ENCODE measurements at places on chromosomes 4 and X.
A peak's percentile ranks its signal among the peaks of the same experiment; 100 is the strongest.

DNA sequence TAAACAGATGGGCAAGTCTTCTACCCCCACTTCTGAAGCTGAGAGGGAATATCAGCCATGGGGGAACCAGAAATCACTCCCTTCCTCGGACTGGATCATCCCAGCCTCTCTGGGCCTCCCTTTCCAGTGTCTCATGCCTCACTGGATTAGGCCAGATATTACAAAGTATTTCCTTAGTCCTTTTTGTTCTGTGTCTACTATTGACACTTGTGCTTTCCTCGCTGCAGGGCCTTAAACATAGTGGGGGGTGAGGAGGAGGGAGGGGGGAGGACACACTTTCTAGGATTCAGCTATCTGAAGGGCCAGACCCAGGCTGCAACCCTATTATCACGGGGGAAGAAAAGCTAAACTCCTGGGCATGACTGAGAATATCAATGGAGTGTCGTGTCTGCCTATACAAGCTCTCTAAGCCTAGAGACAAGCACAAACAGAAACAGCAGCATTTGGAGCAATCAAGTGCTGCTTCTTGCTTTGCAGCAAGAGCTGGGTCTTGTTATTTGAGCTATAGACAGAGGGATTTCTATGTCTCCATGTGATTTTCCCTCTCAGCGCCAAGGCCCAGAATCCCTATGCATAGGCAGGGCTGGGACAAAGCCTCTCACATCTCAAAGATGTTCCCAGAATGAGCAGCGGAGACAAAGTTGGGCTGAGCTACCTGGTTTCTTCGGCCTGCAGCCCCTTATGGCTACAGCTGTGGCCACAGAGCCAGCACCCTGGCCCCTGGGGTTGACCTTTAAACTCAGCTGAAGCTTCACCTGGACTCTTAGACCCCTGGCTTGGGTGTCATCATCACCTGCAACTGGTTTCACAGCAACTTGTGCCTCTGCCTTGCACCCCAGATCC is 20.2 kb downstream of the PJA1 start:
- no peak for DNase-seq

DNA sequence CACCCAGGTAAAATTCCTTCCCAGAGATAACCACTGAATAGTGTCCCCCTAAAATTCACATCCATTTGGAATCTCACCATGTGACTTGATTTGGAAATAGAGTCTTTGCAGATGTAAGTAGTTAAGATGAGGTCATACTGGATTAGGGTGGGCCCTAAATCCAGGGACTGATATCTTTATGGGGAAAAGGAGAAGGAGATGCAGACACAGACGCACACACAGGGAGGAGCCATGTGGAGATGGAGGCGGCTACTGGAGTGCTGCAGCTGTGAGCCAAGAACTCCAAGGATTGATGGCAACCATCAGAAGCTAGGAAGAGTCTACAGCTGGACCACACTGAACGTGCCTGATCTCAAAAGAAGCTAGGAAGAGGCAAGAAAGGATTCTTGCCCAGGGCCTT is 96.6 kb upstream of the SRD5A3 start:
- no peak for DNase-seq

- DNase-seq: peak; percentile 3
Measured at GRCh38 chrX:125293850-125294780, 25.6 kb upstream of the TEX13C start.

GRCh38 chr4:150479657-150480056 is 102.3 kb upstream of the MAB21L2 start:
- DNase-seq: no peak

DNA sequence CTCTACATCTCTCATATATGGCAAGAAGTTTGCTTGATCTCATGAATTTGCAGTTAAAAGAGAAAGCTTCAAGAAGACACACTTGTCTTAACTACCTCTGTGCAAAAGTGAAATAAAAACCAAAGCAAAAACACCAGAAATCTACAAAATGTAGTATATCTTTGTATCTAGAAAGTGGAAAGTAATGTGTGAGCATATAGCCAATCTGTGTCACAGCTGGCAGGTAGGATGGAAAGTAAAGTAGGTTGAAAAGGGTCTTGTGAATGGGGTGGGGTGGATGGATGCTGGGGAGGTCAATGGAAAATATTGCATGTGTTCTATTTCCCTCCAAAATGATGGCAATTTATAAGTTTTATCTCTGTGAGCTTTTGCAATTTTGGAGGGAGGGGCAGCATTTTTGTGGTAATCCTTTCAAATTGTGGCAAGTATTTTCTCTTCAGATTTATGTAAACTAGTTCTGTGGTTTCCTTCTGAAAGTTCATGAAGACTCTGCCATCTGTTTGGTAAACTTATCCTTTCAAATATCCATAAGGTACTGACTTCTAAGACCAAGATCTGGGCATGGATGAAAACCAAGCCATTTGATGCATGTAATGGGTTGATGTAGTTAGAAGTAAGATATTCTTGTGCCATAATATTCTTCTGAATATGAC is 215.9 kb upstream of the GIMD1 start:
- no peak for DNase-seq

DNA sequence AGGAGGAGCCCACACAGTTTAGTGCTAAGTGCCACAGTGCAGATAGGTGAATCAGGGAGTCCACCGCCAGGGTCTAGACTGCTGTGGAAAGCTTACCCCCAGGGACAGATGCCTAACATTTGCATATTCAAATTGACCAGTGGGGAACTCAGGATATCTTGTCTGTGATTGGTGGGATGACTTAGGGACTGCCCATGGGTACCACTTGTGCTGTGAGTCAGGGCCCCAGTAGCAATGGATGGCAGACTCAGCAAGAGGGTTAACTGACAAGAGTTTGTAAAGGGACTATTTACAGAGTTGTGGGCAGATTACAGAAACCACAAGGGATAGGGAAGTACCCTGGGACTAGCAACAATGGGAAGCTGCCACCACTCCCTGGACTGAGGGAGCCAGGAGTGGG is 282.1 kb downstream of the BCOR start:
- no peak for DNase-seq

GRCh38 chr4:174086829-174087799 is 196.4 kb downstream of the FBXO8 start:
- no peak for DNase-seq

- DNase-seq: no peak
Measured at GRCh38 chr4:159269116-159269515, 166.2 kb downstream of the RAPGEF2 start.

DNA sequence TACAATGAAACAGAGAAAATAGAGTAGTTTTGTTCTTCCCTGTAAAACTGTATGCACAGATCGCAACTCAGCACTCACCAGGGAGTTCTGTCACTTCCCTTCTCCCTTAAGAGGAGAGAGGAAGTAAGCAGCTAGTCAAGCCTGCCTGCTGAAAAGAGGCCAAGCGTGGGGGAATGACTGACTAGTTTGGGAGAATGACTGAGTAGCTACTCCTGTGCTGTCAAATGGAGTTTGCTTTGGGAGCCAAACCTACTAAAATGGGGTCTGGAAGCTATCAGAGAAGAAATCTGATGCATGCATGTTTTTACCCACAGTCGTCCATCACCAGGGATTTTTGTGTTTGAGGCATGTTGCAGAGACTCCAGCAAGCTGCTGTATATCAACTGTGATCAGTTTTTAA is 54.6 kb upstream of the LHFPL1 start:
- DNase-seq: no peak

GRCh38 chr4:6955261-6955911 is 45.8 kb downstream of the TBC1D14 start:
- no peak for DNase-seq

- DNase-seq: no peak
Measured at GRCh38 chr4:178174756-178175155, 732.5 kb upstream of the AGA start.

GRCh38 chr4:37685823-37686372 is 278 bp downstream of the RELL1 start:
- no peak for DNase-seq

- DNase-seq: peak; percentile 15
Measured at GRCh38 chr4:69095301-69095731, 958 bp upstream of the UGT2B7 start.

DNA sequence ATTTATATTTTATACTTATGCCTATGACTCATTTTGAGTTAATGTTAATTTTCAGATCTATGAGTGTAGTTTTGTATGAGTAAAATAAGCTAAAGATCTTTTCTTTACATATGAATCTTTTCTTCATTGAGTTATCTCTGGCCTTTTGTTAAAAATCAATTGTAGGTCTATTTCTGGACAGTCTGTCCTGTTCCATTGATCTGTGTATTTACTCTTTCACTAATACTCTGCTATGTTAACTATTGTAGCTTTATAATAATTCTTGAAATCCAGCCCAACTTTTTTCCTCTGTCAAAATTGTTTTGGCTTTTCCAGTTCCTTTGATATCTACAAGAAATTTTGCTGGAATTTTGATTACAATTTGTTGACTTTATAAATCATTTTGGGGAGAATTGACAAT is 177.0 kb downstream of the RBM46 start:
- no peak for DNase-seq

DNA sequence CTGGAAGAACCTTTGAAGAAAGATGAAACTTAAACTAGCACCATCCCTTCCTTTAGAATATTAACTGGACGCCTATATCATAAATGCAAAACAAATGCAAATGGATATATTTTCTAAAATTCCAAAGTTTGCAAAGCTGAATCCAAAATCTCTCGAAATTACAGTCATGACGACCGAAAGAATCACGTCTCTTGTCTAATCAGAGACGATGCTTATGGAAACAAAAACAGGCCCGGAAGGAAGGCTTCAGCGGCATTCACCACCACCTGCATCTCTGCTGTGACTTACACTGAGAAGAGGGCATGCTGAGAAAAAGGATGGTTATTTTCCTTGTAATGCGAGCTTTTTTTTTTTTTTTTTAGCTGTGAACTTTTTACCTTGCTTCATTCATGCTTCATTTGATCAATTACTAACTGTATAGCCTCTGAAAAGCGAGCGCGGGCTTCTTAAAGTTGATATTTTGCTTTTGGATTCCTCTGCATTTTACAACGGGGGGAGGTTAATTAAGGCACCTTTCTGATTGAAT is 209.3 kb downstream of the SOWAHB start:
- no peak for DNase-seq

GRCh38 chrX:18941896-18942295 is 42.0 kb downstream of the PHKA2 start:
- DNase-seq: no peak

- DNase-seq: no peak
Measured at GRCh38 chr4:165711912-165712311, 161.1 kb upstream of the TLL1 start.

- DNase-seq: no peak
Measured at GRCh38 chr4:8862800-8863685, 8.6 kb downstream of the HMX1 start.

DNA sequence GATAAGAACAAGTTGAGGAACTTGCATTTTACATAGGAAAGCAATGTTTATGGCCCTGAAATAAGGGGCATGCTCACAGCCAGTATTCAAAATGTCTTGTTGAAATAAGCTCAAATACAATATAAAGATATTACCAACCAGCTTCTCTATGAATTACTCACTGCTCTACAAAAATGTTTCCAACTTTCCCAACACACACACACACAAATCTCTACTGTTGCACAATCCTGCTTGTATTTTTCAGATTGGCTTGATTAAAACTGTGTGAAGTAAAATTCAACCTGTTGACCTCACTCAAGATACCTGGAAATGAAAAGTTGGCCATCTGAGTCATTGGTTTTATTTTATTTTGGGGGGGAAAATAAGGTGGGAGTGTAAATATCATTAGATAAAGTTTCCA is 128.6 kb downstream of the CHIC2 start:
- DNase-seq: no peak

DNA sequence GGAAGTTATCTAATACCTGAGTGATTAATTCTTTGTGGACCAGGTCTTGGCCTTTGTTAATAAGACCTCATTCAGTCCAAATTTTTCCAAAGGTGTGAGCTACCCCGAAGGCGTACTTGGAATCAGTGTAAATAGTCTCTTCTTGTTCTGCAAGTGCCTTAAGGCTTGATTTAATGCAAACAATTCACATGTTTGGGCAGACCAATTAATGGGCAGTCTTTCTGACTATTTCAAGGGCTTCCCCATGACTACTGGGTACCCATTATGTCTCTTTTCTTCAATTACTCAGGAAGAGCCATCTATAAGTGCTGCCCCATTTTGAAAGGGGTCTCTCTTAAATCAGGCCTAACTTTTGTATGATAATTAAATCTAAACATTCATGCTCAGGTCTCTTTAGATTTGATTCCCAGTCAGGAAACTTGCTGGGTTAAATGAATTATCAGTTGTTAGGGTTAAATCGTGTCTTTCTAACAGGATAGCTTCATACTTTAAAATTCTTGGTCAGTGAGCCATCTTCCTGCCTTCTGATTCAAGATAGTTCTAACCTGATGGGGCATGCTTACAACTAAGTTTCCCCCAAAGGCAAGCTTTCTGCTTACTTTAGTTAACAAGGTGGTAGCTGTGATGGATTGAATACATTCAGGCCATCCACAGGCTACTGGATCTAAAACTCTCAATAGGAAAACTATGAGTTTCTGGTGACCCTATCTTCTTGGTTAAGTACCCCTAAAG is 179.6 kb downstream of the CCNG2 start:
- DNase-seq: no peak

DNA sequence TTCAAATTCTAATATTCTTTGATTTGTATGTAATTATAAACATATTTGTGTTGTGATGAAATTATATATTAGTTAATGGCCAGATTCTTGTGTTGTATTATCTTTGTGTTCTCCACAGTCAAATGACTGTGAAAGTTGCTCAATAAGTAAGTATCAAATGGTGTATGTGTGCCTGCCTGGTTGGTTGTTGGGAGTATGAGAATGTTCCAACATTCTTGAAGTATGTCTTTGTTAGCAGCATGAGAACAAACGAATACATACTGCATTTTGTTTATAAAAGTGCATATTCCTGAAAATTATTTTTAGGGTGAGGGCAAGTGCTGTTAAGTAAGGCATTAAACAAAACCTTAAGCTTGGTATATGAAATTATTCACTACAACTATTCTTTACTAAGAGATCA is 16.2 kb downstream of the ARHGEF38 start:
- no peak for DNase-seq

DNA sequence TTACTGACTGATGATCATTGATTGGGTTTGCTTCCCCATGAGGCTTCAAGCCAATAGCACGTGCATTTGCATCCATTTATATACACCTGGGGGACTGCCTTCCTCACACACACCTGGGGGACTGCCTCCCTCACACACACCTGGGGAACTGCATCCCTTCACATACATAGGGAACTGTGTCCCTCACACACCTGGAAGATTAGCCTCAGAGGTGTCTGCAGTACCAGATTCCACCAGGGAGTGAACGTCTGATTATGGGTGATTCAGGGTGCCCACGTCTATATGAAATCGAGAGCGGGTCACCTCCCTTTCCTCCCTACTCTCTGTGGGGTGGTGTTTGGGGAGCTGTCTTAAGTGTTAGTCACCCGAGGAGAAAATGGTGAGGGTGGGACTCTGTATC is 16.9 kb downstream of the CD99 start:
- DNase-seq: no peak

Data from AG09319 (cell line).